ENCODE measurements at places on chromosomes 6 and 20.

DNA sequence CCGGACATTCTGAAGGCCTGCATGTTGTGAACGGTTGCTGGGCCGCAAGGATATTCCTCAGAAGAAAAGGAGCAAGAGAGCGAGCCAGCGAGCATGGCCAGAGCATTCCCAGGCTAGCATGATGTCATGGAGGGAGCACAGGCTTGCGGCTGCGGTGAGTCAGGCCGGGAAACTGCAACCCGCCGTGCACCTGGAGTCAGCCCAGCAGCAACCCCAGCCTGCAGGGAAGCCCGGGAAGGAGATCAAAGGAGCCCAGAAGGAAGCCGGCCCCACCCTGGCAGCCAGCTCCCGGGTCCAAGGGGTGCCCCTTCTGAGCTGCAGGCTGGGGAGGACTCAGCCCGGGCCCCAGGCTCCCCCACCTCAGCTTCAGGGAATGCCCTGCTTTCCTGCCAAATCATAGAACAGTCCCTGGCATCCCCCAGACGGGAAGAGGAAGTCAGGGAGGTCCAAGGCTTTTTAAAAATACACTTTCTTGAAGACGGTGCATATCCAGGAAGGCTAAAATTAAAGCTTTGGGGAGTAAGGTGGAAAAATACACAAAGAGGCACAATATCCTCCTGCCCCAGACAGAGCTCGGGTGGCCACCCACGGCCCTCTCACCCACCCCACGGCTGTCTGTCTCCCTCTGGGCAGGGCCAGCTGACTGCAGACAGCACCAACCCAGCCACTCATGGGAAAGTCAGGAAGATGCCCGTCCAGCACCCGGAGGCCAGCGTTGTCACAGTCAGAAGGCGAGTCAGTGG, 53.7 kb downstream of the BMP7 start:
- no peak for DNase-seq

DNA sequence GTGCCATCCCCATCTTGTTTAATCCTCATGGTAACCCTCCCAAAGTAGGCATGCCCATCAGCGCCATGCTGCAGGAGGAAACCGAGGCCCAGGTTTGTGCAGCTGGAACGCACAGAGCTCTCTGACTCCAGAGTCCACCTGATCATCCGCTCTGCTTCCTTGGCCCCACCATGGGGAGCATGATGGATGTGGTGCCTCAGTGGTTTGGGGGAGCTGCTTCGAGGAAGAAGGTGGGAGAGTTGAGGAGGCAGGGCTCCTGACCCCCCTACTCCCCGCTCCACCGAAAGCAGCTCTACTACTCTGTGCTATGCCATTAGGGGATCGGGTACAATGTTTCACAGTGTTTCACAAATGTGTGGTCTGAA, 52.2 kb downstream of the TGM2 start:
- DNase-seq: no peak

DNA sequence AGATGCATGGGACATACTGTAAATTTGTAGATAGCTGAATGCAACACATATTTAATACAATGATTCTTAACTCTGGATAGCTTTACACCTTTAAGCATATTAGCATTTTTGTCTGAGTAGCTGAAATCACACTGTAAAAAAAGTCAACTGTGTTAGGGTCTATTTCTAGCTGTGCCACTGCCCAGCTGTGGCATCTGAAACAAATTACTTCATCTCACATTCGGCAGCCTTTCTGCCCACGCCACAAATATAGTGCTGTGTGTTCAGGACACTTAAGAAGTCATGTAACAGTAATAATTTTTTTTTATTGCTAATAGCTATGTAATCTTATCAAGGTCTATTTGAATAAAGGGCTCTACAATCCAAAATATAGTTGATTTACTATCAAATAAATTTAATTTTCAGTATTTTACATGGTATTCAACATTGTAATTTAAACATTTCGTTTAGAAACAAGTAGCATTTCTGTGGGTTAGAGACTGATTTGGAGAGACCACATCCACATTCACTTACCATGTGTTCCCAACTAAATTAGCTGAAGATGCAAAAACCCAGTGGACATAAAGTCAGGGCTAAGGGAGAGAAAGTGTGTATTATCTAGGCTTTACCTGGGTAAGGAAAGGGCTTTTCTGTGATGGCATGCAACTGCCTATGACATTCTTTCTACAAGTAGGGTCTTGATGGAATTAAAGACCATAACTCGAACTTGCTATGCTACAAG, 276.7 kb downstream of the PLCB1 start:
- no peak for DNase-seq

DNA sequence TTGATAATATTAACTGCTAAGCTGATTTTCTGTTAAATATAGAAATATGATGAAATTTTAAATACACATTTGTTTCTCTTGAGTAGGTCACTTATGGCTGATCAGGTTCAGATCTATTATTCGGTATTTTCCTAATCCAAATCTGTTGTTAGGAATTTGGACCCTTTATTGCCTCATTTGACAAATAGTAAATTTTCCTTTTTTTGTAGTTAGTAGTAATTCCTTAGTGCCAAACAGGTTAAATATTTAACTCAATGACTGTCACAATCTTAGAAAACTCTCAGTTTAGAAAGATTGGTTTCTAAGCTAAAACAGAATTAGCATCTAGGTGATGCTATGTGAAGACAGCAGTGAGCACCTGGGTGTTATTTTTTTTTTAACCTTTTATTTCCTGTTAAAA, 1598.9 kb downstream of the KHDRBS2 start:
- DNase-seq: no peak

GRCh38 chr6:17877196-17877894, 110.1 kb downstream of the KIF13A start:
- DNase-seq: no peak

DNA sequence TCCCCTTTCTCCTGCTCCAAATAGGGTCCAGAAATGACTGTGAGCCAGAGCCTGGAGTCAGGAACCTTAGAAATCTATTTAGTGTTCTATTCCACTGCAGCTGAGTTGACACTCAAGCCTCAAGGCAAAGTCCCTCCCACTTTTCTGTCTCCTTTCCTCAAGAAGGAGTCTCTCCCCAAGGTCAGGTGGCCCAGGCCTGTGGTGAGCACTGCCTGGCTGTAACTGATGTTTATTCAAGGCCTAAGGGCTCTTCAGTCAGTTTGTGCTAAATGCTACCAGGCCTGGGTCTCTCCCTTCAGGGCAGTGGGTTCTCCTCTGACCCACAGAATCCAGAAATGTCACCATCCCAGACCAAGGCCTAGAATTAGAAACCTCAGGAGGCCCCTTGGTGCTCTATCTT, 1042.9 kb upstream of the EPHA7 start:
- no peak for DNase-seq

DNA sequence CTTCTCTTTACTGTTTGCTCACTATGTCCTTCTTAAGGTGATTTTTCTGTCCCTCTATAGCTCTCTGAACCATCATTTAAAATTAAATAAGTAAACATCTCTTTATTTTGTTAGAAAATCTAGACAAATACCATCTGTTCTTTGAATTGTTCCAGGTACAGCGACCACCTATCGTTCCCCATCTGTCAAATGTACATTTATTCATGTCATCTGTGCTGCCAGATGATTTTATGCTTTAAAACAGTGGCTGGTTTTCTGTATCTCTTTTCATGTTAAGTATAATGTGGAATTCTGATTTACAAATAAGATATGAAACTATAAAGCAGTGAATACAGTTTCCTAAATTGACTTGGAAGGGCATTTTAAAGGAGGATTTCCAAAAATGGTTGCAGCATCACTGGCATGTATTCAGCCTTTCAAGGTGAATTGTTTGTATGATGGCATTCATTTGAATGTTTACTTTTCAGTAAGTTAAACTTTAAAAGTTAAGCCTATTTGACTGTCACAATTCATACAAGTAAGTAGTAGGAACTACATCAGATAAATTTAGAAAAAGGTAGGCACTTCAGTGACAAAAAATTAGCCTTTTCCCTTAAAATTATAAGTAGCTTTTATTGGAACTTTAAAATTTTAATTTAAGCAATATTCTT, 92.6 kb upstream of the CLVS2 start:
- DNase-seq: no peak
